ENCODE measurements at places on chromosomes 7 and 10.

- DNase-seq, result no peak
Observed at GRCh38 chr10:96831200-96831866, 765 bp upstream of the LCOR start.

- DNase-seq, result no peak
Observed at GRCh38 chr7:46153951-46154787, 233.1 kb upstream of the IGFBP3 start.

- no peak for DNase-seq
Observed at GRCh38 chr10:110163192-110163773, 44.1 kb upstream of the MXI1 start.

DNA sequence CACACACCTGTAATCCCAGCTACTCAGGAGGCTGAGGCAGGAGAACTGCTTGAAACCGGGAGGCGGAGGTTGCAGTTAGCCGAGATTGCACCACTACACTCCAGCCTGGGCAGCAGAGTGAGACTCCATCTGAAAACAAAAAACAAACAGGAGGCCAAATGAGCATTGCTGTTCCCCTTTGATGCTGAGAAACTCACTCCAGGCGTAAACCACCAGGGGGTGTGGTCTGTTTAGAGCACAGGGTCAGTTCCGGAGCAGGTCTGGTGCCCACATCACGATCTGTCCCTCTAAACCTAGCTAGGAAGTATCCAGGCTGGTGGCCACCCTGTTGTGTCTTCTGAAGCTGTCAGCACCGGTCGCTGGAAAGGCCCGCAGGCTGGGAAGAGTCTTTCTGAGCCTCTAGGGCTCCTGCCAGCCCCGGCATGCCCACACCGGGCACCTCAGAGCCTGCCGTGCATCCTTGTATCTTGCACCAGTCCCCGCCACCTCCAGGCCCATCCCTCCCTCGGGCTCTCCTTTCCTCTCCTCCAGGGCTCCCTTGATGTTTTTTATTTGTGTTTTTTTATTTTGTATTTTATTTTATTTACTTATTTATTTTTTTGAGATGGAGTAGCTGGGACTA, 66.3 kb upstream of the SH2B2 start:
- DNase-seq, result peak; percentile 56

GRCh38 chr7:80802527-80802926, 116.3 kb downstream of the SEMA3C start:
- no peak for DNase-seq

DNA sequence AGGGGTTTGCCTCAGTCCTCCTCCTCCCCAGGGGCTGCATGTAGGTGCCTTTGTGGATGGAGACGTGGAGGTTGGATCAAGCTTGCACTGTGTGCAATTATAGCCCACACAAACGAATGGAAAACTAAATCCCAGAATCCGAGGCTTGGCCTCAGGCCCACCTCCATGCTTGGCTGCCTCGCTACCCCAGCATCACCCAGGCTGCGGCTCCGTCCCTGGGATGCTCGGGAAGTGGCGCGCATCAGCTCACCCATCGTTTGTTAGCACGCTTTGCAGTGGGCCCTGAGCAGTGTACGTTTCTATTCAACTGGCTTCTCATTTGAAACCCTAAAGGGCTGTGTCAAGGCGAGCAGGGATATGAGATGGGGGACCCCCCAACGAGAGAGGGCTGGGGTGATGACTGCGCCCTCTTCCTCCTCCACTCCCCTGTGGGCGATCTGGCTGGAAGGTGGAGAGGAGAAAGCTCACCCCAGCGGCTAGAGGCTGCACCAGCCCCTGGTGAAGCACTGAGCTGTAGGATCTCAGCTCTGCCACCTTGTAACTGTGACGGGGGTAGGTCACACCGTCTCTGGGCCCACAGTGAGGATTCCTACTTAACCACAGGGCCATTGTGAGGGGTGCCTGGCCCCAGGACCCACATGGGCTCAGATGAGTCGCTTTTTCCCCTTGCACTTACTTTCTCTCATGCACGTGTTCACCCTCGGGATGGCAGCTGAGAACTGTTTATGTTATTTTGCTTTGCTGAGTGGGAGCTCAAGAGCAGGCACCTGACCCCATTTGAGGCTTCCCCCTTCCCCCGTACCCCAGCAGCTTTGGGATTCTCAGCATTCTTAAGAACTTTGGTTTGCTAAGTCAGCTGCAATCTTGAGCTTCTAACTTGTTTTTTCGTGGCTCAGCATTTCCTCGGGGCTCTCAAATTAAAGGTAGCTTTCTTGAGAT, 12.7 kb upstream of the BTBD16 start:
- DNase-seq, result no peak

DNA sequence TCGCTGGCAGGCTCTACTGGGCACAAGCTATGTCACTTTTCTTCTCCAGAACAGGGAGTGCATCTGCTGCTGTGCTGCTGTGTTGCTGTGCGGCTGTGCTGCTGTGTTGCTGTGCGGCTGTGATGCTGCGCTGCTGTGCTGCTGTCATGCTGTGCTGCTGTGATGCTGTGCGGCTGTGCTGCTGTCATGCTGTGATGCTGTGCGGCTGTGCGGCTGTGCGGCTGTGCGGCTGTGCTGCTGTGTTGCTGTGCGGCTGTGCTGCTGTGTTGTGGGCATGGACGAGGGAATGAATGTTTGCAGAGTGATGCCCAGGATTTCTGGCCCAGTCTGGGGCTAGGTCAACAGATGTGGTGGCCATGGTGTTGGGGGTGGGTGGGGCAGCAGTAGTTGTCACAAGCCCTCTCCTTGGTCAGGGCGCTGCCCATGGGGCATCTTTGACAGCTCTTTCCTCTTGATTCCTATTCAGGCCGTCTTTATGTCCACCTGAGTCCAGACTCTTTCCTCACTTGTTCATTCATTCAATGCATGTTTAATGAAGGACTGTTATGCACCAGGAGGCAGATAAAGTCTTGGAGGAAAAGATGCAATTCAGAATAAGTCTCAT, 55.6 kb downstream of the C10orf120 start:
- DNase-seq, result no peak

DNA sequence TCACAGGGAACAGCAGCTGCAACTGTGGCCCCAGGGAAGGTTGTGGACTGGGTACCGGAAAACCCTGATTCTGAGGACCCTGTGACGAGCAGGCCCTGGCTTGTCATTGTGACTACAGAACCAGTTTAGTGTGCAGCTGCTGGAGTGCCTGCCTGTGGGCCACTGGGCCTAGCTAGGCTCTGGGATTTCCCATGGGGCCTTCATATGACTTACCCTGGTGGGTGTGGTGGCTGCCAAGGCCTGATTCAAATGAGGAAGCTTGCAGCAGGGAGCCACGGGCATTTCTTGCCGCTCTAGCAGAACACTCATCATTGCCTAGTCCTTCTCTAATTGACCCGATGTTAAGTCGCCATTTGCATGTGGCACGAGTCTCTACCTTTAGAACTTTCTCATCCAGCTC, 14.7 kb upstream of the CAMK2G start:
- DNase-seq, result peak; percentile 46

DNA sequence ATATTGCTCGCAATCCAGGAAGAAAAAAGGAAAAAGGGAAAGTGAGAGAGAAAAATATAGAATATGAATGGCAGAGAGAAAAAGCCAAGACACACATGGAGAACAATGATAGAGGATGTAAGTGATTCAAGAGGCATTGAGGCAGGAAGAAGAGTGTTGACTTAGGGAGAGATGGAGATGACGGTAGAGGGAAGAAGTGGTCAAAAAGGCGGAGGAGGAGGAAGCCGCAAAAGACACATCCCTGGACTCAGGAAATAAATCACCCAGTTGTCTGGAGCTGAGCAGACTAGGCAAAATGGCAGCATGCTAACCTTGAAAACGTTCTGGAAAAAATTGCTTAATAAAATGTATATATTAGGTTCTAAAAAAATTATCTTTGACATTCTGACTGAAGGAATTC, 17.7 kb upstream of the GPR37 start:
- DNase-seq, result no peak

Data from urothelium cell line (cell line).